ENCODE measurements at places on chromosomes 16 and 17. TPM values are rescaled to one million over a fixed set of nuclear protein-coding genes. Genes with fewer than 3 reads are reported as not detected.

The TBC1D3 gene
- total RNA-seq = not detected

DNA sequence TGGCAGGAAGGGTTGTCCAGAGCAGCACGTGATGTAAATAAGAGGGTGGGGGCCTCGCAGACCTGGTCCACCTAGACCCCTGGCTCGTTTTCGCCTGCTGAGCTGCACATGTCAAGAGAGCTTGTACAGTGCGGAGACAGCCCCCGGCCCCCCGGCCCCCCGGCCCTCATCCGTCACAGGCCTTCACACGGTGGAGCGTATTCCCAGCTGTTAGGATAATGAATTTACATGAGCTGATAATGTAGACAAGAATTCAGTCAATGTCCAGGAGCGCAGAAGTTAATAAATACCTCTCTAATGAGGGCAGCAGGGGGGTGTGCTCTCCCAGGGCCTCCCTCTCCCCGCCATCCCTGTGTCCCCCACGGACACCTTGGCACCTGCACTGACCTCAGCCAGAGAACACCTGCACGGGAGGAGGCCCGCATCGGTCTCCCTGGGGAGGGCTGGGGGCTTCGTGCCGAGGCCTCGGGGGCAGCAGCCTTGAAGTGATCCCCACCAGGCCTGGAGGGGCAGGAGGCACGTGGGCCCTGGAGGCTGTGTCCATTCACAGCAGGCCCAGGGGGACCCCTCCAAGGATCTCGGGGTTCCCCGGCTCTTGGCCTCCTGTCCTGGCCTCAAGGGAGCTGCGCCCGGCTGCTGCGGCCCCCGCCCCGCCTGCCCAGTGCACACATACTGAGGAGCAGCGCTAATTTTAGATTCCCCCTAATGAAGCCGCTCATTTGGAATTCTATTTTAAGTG, 14.6 kb downstream of the GSE1 start:
- H3K4me1 ChIP-seq = peaks cover 26% of the 10 kb centered on the region
- H3K4me3 ChIP-seq = no peak overlapping the region
- peaks cover 16% of the 10 kb centered on the region for H3K36me3 ChIP-seq
- H3K27ac ChIP-seq = peak overlapping the region; percentile 38

The RPTOR gene
- total RNA-seq = 47.2 TPM

The CSH2 gene
- total RNA-seq = not detected

- no peak overlapping the region for H3K27ac ChIP-seq
- H3K4me3 ChIP-seq = no peak overlapping the region
- no peak for DNase-seq
- H3K27me3 ChIP-seq = peaks cover 7% of the 10 kb centered on the region
These were observed 252.3 kb upstream of the EEF2KMT start for GRCh38 chr16:5349670-5350517.

- no peak overlapping the region for H3K4me3 ChIP-seq
- no peak for DNase-seq
- H3K36me3 ChIP-seq = no peaks in the 10 kb centered on the region
- no peaks in the 10 kb centered on the region for H3K27me3 ChIP-seq
- H3K4me1 ChIP-seq = no peaks in the 10 kb centered on the region
- no peak overlapping the region for H3K27ac ChIP-seq
These were observed 688.0 kb downstream of the KCNJ2 start for GRCh38 chr17:70857351-70857750.

DNA sequence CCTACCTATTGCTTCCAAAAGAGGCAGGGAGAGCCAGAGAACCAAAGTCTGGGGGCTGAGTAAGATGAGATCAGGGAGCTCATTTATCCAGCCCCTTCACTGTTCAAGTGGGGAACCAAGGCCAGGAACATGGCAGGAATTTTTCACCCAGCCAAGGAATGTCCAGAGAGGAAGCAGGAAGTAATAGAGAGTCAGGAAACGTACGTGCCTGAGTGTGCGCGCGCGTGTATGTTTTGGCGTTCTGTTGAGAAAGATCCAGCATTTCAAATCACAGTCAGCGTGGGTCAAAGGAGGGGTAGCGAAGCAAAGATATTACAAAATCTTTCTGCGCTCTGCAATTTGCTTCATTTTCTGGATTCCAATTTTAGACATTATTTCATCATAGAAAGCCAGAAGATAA, 41.9 kb upstream of the WSCD1 start:
- no peak for DNase-seq
- peaks cover 12% of the 10 kb centered on the region for H3K27me3 ChIP-seq
- H3K4me1 ChIP-seq = no peaks in the 10 kb centered on the region
- H3K27ac ChIP-seq = no peak overlapping the region
- H3K4me3 ChIP-seq = no peak overlapping the region
- H3K36me3 ChIP-seq = no peaks in the 10 kb centered on the region

Measured in activated naive CD8-positive, alpha-beta T cell treated with anti-CD3 and anti-CD28 coated beads for 36 hours (primary cell).